Activated T-cell treated with anti-CD3 and anti-CD28 coated beads, Interleukin-2, amount 50 U/mL, for 72 hours (primary cell): ENCODE measurements at places on chromosomes 6 and 20. TPM values are rescaled to one million over a fixed set of nuclear protein-coding genes. Genes with fewer than 3 reads are reported as not detected.

DNA sequence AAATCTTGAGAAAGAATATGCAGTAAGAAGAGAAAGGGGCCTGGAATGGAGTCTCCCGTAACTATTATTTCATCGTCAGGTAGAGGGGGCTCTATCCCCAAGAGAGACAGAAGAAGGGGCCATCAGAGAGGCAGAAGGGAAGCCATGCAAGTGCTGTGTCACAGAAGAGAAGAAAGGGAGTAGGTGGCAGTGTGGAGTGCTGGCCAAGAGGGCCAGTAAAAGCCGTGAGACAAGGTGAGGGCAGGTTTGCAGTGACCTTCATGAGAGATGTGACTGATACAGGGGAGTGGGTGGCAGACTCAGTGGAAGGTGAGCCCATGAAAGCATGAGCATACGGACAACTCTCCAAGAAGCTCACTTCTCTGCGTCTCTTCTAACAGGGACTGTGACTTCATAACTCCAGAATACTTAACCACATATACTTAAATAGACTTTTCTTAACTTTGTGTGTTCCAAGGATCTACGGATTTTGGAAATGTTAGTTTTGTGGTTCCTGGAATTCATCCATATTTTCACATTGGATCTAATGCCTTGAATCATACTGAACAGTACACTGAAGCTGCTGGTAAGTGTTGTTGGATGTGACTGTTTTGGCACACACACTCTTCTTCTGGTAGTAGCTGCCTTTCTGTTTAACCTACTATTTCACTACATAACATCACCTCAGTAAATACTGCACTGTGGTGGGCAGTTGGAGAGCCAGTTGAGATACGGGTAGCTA, 15.6 kb downstream of the PM20D2 start:
- no peak overlapping the region for H3K4me3 ChIP-seq
- no peaks in the 10 kb centered on the region for H3K27me3 ChIP-seq
- H3K36me3 ChIP-seq: peaks cover 10% of the 10 kb centered on the region
- no peak for DNase-seq

DNA sequence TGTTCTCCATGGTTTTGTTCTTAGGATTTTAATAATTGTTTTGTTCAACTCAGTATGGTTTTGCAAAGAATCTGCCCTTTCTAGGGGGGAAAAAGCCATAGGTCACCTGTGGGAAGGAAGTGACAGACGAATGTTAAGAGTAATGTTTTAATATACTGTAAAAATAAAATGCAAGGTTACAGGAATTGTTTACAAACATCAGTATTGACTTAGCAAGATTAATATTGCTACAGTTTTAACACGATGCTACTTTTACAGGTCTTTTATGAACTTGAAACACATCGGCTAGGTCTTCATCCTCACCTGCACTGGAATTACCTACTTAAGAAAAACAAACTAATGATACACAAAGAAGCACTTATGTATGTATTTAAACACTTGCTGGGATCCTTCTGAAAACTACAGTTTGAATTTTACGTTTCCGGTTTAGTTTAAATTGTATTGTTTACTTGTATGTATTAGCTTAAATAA, 1.7 kb upstream of the NKX2-4 start:
- no peak for DNase-seq
- peaks cover 71% of the 10 kb centered on the region for H3K27me3 ChIP-seq
- no peak overlapping the region for H3K4me3 ChIP-seq

DNA sequence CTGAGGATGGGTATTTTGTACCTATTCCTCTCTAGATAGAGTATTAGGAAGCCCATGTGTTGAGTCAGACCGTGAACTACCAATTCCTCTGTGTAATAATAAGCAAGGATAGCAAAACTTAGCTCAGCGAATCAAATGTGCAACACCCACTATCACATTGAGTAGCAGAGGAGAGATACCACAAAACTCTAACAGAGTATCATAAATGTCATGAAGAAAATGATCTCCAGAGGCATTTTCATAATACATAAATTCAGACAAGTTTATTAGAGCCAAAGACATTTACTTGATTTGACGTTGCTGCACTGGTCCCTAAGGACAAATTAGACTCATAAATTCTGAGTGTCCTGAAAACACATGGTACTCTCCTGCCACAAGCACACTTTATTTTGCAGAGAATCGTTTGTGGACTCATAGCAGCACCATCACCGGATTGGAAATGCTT, 245.2 kb downstream of the HAO1 start:
- no peaks in the 10 kb centered on the region for H3K4me1 ChIP-seq
- no peaks in the 10 kb centered on the region for H3K36me3 ChIP-seq
- H3K27ac ChIP-seq: no peak overlapping the region
- no peak for DNase-seq

DNA sequence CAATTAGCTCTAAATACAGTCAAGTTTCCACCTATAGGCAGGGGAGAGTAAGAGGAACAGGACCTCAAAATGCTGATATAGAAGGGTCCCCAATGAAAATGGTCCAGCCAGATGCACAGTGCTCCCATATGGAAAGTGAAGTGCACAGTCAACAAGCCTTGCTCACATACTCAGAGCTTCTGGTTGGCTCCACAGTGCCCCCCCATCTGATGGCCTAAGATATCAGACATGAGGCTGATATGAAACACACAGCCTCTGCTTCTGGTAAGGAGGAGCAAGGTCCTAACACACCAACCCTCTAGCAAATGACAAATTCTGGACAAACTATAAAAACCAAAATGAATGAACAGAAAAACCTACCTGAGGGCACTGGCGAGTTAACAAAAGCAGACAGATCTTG, 111.4 kb upstream of the EMILIN3 start:
- H3K4me3 ChIP-seq: no peak overlapping the region
- DNase-seq: no peak
- H3K27me3 ChIP-seq: no peaks in the 10 kb centered on the region
- no peak overlapping the region for H3K27ac ChIP-seq
- H3K4me1 ChIP-seq: peaks cover 25% of the 10 kb centered on the region

DNA sequence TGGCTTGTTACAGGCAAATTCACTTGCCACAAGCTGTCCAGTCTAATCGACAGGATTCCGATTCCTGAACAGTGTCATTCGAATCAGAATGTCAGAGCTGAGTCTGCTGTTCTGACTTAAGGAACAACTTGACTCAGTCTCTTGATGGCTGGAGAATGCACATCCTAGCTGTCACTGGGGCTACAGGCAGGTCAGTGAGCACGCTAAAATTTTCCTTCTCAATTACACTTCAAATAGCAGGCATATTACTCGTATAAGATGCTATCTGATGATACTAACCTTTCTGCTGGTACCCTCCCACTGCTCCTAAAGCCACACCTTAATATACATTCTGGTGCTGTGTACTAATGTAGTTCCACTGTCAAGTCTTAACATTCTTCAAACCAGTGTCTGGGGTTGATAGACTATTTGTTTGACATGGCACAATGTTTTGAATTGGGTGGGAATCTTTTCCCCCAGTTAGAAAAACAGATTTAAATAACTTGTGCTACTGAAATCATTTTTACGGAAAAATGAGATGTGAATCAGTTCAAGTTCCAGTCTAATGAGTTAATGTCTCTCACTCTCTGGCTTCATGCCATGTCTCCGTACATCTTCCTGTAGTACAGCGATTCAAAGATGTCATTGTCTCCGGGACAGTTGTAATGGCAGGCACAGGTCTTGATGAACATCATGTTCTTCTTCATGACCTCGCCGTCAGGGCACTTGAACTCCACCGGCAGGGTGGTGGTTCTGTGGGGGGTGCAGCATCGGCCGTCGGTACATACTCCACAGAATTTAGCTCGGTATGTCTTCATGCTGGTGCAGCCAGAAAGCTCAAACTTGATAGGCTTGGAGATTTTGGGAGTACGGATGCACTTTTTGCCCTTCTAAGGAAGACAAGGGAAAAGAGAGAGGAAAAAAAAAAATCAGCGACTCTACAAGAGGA, 2.2 kb downstream of the CCN2 start:
- H3K27ac ChIP-seq: no peak overlapping the region
- H3K4me3 ChIP-seq: peak overlapping the region; percentile 49
- H3K36me3 ChIP-seq: no peaks in the 10 kb centered on the region
- DNase-seq: no peak

DNA sequence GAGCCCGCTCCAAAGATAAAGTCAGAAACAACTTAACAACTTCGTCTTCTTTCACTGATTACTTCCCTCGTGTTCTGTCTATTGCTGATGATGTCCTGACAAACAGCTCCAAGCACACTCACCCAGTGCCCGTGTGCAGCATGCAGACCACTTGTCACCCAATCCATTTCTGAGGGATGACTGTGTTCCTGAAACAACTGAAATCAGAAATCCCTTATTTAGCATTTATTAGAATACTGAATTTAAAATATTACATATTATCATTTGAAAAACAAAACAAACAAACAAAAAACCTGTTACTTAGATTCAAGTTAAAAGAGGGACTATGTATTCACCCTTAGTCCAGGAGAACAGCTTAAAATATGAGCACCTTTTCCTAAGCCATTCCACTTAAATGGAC, 223.7 kb upstream of the QKI start:
- H3K27ac ChIP-seq: no peak overlapping the region
- no peak overlapping the region for H3K4me3 ChIP-seq
- H3K4me1 ChIP-seq: no peaks in the 10 kb centered on the region

DNA sequence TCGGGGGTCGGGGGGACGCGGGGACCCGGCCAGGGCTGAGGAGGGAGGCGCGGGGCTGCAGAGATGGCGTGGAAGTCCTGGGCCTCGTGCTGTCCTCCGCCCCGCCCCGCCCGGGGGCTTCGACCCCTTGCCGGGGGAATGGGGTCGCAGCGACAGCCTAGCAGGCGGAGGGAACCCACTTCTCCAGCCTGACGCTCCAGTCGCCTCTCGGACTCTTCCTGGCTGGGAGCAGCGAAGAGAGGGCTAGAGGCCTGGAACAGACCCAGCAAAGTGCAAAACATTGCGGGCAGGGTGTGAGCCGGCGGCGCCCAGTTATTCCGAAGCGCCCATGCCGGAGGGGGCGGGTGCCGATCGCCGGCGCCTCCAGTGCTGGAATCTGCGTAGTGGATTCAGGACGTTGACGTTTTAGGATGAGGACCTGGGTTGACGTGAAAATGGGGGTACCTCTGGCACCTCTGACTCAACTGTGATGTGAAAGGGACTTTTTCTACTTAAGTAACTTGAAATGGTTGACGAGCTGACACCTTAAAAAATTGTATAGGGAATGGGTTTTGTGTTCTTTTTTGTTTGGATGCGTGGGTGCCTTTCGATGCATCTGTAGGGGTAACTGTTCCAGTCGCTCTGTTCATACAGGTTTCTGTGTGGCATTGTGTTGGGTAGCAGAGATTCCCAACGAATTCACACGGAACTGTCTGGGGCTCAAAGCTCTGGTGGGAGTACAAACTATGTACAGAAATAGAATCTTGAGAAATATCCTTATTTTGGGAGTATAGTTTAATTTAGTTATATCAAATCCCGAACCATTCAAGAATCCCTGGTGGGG, 1.4 kb downstream of the SLC35F1 start:
- no peak for DNase-seq
- H3K36me3 ChIP-seq: no peaks in the 10 kb centered on the region
- H3K27ac ChIP-seq: no peak overlapping the region
- peaks cover 63% of the 10 kb centered on the region for H3K27me3 ChIP-seq

- H3K36me3 ChIP-seq: no peaks in the 10 kb centered on the region
- H3K27ac ChIP-seq: no peak overlapping the region
- H3K4me1 ChIP-seq: peaks cover 12% of the 10 kb centered on the region
- no peak for DNase-seq
These were observed 10.0 kb downstream of the TRAM2 start for GRCh38 chr6:52566853-52567279.

- H3K36me3 ChIP-seq: peaks cover 4% of the 10 kb centered on the region
- no peak overlapping the region for H3K4me3 ChIP-seq
- peaks cover 12% of the 10 kb centered on the region for H3K27me3 ChIP-seq
- DNase-seq: no peak
- H3K4me1 ChIP-seq: no peaks in the 10 kb centered on the region
- no peak overlapping the region for H3K27ac ChIP-seq
These were observed 137.1 kb downstream of the ELOVL4 start for GRCh38 chr6:79810185-79810705.

- H3K4me3 ChIP-seq: peak overlapping the region; percentile 87
- H3K27me3 ChIP-seq: peaks cover 42% of the 10 kb centered on the region
- no peak for DNase-seq
- no peak overlapping the region for H3K27ac ChIP-seq
- peaks cover 3% of the 10 kb centered on the region for H3K36me3 ChIP-seq
These were observed 2.1 kb downstream of the BTN1A1 start for GRCh38 chr6:26502165-26502564.

DNA sequence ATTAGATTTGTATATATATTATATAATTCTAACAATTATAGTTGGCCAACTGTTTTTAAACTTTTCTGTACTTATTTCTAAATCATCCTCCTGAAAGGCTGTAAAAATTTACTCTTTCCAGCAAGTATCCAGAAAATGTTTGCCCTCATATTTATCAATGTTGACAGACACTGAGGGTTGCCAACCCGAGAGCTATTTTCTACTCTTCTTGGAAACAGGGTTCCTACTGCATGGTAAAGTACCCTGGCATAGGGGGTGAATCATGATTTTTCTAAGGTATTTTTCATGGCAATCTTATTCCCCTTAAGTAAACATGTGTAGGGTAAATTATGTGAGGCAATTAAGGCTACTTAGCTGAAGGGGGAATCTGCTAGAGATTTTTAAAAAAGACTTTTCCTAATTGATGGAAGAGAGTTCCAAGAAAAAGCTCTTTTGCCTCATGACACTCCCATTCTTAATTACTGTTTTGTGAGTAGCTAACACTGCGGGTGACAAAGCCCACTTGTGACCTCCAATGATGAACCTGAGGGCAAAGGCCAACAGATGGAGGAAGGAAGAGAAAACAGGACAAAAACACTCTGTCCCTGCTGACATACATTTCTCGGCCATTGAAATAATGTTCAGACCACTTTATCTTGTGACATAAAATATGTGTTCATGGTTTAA, 37.9 kb downstream of the GPX5 start:
- no peak overlapping the region for H3K27ac ChIP-seq
- no peaks in the 10 kb centered on the region for H3K36me3 ChIP-seq
- H3K4me3 ChIP-seq: no peak overlapping the region
- H3K27me3 ChIP-seq: peaks cover 63% of the 10 kb centered on the region

DNA sequence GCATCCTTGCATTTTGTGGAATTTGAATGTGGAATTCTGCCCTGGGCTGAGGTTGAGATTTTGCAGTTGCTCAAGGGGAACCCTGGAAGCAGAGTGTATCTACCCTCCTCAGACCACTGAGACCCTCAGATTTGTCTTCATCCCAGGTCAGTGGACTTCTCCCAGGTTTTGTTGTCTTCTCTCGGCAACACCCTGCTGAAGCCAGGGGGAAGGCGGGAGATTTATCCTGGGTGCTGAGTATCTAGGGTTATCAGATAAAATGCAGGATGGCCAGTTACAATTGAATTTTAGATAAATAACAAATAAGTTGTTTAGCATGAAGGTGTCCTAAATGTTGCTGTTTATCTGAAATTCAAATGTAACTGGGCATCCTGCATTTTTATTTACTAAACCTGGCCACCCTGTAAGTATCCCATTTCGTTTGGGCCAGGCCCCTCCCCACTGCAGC, 43.0 kb downstream of the FGD2 start:
- peaks cover 65% of the 10 kb centered on the region for H3K4me1 ChIP-seq
- H3K27me3 ChIP-seq: no peaks in the 10 kb centered on the region
- H3K27ac ChIP-seq: peak overlapping the region; percentile 98
- H3K36me3 ChIP-seq: peaks cover 10% of the 10 kb centered on the region
- DNase-seq: no peak

- DNase-seq: peak; percentile 55
- peaks cover 5% of the 10 kb centered on the region for H3K4me1 ChIP-seq
- H3K36me3 ChIP-seq: no peaks in the 10 kb centered on the region
These were observed 28.3 kb downstream of the RSPO4 start for GRCh38 chr20:973785-974194.

SDCBP2 gene
- 11.5 TPM for total RNA-seq

NECAB3 gene
- total RNA-seq: 18.8 TPM

MYLK4 gene
- 0.37 TPM for total RNA-seq

XKR7 gene
- total RNA-seq: not detected

C6orf52 gene
- total RNA-seq: 2.7 TPM

BMP5 gene
- total RNA-seq: not detected

OOEP gene
- total RNA-seq: 0.76 TPM

HDGFL1 gene
- not detected for total RNA-seq

ZSCAN9 gene
- 9.2 TPM for total RNA-seq

TDRD6 gene
- not detected for total RNA-seq

THEMIS gene
- total RNA-seq: 13.4 TPM
